Hematopoietic multipotent progenitor cell treated with erythropoietin and hydrocortisone succinate and interleukin-3 and kit ligand, for 15 days (in vitro differentiated cells): ENCODE measurements at places on chromosomes 4 and X.
A peak's percentile ranks its signal among the peaks of the same experiment; 100 is the strongest.

- no peak for DNase-seq
These were observed 1512.2 kb downstream of the C4orf33 start for GRCh38 chr4:130608121-130608520.

DNA sequence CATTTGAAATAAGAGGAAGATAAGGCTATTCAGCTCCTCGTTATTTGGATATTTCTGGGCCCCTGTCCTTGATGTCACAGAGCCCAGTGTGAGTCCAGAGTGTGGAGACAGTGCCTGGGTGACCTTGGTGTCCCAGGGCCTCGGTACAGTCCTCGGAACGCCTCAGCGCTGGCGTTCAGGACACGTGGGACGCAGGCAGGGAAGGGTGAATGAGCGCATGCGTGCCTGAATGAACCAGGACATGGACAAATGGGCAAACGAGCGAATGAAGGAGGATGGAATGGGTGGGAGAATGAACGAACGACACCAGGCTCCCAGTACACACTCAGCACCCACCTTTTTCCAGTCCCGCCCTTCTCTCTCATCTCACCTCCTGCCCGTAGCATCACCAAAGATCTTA, 44.2 kb downstream of the EVC start:
- no peak for DNase-seq

DNA sequence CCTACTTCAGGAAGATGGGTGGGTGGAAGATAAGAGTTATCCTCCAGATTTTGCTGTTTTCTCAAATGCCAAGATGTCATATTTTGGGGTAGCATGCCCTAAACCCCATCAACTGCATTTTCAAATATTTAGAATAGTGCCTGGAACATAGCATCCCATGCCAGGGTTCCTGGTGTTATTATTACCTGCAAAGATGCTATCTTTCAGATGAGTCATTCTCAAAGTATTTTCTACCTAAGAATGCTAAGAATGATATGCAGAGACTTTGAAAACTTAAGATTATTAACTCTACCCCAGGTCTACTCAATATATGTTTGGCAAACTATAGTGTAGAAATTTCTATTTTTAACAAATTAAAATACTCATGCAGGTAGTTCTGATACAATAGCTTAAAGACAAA, 934.3 kb upstream of the SLIT2 start:
- no peak for DNase-seq

- DNase-seq = no peak
These were observed 323.6 kb downstream of the NR3C2 start for GRCh38 chr4:148118633-148119032.

DNA sequence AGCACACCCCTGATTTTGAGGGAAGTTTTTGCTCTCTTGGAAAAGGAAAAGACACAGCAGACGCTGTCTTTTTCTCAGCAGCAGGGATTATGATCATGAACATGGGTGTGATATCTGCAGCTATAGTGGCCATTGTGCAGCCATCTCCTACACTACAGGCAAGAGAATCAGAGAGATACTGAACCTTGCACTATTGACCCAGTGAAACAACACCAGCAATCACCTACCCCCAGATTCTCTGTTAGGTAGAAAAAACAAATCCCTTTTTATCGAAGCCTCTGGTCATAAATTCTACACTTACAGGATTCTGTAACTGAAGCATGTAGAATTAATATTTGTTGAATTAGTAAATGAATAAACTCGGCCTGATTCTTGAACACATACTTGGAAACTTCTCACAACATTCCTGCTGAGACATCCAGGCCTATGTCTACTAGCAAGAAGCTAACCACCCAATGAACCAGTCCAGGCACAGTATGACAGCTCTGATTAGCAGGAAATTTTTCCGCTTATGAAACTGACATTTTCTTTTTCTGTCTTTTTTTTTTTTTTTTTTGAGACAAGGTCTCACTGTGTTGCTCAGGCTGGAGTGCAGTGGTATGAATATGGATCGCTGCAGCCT, 5.0 kb upstream of the AFAP1 start:
- DNase-seq = no peak

GRCh38 chrX:23792861-23793553, 10.0 kb downstream of the SAT1 start:
- no peak for DNase-seq

DNA sequence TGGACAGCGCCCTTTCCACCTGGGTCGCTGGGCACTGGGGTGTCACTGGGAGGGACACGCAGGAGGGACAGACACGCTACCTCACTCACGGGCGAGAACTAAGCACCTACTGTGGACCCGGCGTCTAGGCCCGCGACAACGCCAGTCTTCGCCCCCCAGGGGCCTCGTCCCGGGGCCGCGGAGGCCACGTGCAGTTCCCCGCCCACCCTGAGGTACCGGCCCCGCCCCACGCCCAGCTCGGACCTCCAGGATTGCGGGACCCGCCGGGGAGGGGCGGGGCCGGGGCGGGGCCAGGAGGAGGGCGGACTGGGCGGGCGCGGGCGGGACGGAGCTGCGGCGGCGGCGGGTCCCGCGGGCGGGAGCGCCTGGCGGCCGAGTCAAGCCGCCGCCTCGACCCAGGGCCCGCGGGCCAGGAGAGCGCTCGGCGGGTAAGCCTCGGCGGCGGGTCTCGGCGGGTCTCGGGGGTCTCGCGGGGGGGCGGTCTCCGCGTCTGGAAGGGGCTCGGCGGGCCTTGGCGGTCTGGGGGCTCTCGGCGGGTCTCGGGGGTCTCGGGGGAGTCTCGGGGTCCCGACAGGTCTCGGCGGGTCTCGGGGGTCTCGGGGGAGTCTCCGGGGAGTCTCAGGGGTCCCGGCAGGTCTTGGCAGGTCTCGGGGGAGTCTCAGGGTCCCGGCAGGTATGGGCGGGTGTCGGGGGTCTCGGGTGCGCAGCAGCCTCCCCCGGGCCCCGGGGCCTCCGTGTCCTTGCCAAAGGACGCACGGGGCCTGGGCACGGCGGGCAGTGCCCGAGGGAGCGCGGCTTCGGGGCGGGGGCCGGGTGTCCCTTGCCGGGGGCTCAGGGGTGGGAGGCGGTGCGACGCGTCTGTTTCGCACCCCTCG, at the start of gene SH3BP2:
Gene SH3BP2 (plus strand): TSS at position 375 of the 875 bp plus-strand sequence. CDS start 27,533 bp downstream, outside the sequence.
- peak; percentile 50 for DNase-seq

- no peak for DNase-seq
These were observed 166.2 kb downstream of the WDFY3 start for GRCh38 chr4:84800256-84800655.
